ENCODE measurements at places on chromosomes 1 and 21.

- H3K27ac ChIP-seq: no peak overlapping the region
- no peak for DNase-seq
- peaks cover 16% of the 10 kb centered on the region for H3K27me3 ChIP-seq
- H3K36me3 ChIP-seq: no peaks in the 10 kb centered on the region
- no peaks in the 10 kb centered on the region for H3K4me1 ChIP-seq
- H3K4me3 ChIP-seq: no peak overlapping the region
Observed at GRCh38 chr1:20266141-20266540, 24.5 kb upstream of the VWA5B1 start.

DNA sequence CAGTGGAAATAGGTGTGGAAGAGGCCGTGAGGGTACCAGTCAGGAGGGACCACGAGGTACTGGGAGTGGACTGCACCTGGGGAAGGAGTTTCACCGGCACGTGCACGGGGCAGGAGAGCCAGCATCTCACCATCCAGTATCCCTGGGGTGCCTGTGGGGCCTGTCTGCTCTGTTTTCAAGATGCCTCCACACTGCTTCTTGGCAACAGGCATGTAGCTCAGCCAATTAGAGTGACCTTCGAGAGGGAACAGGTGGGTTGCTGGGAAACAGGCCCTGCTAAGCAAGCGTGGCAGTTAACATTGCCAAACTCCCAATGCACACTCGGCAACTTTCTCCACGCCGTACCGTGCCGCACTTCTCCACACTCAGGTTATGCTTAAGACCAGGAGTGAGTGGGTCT is 17.7 kb downstream of the KCNC4 start:
- no peaks in the 10 kb centered on the region for H3K4me1 ChIP-seq
- H3K4me3 ChIP-seq: no peak overlapping the region
- H3K36me3 ChIP-seq: peaks cover 44% of the 10 kb centered on the region
- DNase-seq: no peak
- H3K27me3 ChIP-seq: no peaks in the 10 kb centered on the region

GRCh38 chr1:180909462-180909976 is 3.2 kb upstream of the KIAA1614 start:
- DNase-seq: no peak

DNA sequence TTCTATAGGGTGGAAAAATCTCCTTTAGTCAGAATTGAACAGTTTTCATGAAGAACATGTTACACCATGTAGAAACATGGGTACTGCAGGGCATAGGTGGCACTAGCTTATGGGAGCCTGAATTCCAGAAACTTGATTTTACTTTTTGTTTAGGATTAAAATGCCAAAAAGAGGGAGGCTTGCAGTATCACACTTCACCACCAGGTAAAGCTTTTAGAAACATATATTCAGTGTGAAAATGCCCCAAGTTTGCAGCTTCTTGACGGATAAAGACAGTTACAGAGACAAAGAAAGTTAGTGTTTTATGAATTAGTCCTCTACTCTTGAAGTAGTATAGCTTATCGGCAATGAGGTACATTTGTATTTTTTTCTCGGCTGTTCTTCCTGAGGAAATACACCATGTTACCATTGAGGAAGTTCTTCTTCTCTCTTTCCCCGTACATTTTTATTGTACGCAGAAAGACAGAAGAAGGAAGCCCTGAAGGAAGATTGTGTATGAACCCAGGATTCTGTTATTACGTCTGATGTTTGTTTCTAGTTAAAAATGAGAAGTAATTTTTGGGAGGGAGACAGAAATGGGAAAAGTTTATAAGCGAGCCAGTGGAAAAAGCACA is 66.1 kb downstream of the PBX1 start:
- DNase-seq: no peak
- H3K4me3 ChIP-seq: no peak overlapping the region
- no peaks in the 10 kb centered on the region for H3K27me3 ChIP-seq
- H3K36me3 ChIP-seq: no peaks in the 10 kb centered on the region

- no peaks in the 10 kb centered on the region for H3K4me1 ChIP-seq
- DNase-seq: no peak
- no peak overlapping the region for H3K4me3 ChIP-seq
- H3K27me3 ChIP-seq: no peaks in the 10 kb centered on the region
- peaks cover 44% of the 10 kb centered on the region for H3K36me3 ChIP-seq
Observed at GRCh38 chr1:44293761-44294315, 61.2 kb downstream of the ERI3 start.

DNA sequence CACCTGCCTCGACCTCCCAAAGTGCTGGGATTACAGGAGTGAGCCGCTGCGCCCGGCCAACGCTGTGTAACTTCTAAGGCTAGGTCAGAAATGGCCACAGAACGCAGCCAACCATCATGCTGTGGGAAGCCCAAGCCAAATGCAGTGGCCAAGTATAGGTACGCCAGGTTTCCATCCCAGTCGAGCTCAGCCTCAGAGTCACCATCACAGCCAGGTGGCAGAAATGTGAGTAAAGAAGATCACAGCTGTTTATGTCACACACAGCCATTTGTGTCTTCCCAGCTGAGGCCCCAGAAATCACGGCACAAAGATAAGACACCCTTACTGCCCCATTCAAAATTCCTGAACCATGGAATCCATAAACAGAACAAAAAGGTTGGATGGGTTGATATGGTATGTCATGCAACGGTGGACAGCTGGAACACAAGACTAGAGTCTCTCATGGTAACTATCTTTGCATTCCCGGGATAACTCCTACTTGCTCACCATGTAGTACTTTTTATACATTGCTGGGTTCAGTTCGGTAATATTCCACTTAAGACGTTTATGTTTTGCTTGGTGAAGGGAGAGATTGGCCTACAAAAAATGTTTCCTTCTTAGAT is 84.3 kb downstream of the SLC45A1 start:
- H3K4me3 ChIP-seq: no peak overlapping the region
- no peaks in the 10 kb centered on the region for H3K36me3 ChIP-seq
- no peaks in the 10 kb centered on the region for H3K27me3 ChIP-seq
- DNase-seq: no peak
- peaks cover 38% of the 10 kb centered on the region for H3K4me1 ChIP-seq
- H3K27ac ChIP-seq: no peak overlapping the region

DNA sequence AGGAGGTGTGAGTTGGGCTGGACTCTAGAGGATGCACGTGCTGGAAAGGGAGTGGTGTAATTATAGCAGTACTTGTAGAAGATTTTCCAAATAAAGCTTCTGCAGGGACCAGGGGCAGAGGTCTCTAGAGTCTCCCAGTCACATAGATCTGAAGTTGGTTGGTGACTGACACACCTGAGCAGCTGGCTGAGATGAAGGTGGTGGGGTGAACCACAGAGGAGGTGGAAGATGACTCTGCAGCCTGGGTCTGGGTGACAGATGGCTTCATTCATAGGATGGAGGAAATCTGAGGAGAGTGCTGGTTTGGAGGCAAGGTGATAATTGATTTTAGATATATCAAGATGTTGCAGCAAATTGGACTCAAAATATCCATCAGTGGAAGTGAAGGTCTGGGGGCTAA is 178.9 kb upstream of the IVNS1ABP start:
- H3K4me1 ChIP-seq: no peaks in the 10 kb centered on the region
- no peak overlapping the region for H3K27ac ChIP-seq
- no peak for DNase-seq
- H3K27me3 ChIP-seq: no peaks in the 10 kb centered on the region

- no peak for DNase-seq
- H3K27me3 ChIP-seq: no peaks in the 10 kb centered on the region
- no peaks in the 10 kb centered on the region for H3K4me1 ChIP-seq
- no peak overlapping the region for H3K27ac ChIP-seq
- no peaks in the 10 kb centered on the region for H3K36me3 ChIP-seq
Observed at GRCh38 chr1:50796272-50796671, 163.8 kb downstream of the FAF1 start.

- no peaks in the 10 kb centered on the region for H3K36me3 ChIP-seq
- DNase-seq: no peak
- H3K4me1 ChIP-seq: no peaks in the 10 kb centered on the region
Observed at GRCh38 chr21:34166468-34166867, 93.1 kb downstream of the MRPS6 start.

- H3K27me3 ChIP-seq: no peaks in the 10 kb centered on the region
- H3K27ac ChIP-seq: peak overlapping the region; percentile 15
- no peaks in the 10 kb centered on the region for H3K36me3 ChIP-seq
- peaks cover 6% of the 10 kb centered on the region for H3K4me1 ChIP-seq
- H3K4me3 ChIP-seq: no peak overlapping the region
- peak; percentile 89 for DNase-seq
Observed at GRCh38 chr21:45330075-45330781, 42.5 kb upstream of the POFUT2 start.

DNA sequence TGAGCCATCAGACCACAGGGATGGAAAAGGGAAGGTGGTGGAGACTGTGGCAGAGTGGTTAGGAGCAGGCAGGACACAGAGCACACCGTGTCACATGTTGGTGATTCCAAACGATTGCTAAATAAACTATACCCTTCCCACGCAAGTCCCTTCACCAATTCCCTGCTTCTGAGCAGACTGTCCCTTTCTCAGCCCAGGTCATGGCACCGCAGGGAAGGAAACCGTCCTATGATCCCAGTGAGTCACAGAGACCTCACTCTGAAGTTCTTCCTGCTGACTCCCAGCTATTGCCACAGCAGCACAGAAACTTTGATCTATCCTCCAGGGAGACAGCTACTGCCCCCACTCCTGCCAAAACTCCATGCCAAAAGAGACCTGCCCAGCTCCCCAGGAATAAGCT is 19.2 kb downstream of the RIMS3 start:
- no peaks in the 10 kb centered on the region for H3K36me3 ChIP-seq
- DNase-seq: no peak
- H3K4me3 ChIP-seq: no peak overlapping the region
- no peaks in the 10 kb centered on the region for H3K4me1 ChIP-seq
- no peak overlapping the region for H3K27ac ChIP-seq

- H3K36me3 ChIP-seq: peaks cover 5% of the 10 kb centered on the region
- H3K4me3 ChIP-seq: no peak overlapping the region
- H3K4me1 ChIP-seq: peaks cover 20% of the 10 kb centered on the region
- no peaks in the 10 kb centered on the region for H3K27me3 ChIP-seq
- no peak overlapping the region for H3K27ac ChIP-seq
Observed at GRCh38 chr1:228136901-228137300, 3.2 kb upstream of the GUK1 start.

GRCh38 chr21:26011292-26011940 is 159.2 kb downstream of the APP start:
- H3K36me3 ChIP-seq: no peaks in the 10 kb centered on the region
- no peak for DNase-seq
- no peak overlapping the region for H3K4me3 ChIP-seq
- H3K27ac ChIP-seq: no peak overlapping the region

DNA sequence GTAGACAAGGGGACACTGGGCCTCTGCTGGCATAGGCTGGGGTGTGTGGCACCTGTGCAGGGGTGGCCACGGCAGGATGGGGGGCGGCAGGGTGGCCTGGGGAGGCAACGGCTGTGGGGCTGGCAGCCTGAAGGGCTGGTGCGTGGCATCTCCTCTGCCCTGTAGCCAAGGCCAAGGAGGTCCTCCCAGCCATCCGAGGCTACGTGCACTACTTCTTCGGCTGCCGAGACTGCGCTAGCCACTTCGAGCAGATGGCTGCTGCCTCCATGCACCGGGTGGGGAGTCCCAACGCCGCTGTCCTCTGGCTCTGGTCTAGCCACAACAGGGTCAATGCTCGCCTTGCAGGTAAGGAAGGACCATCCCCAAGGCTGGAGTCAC is 36.0 kb upstream of the LHX4 start:
- H3K4me3 ChIP-seq: no peak overlapping the region
- H3K36me3 ChIP-seq: peaks cover 99% of the 10 kb centered on the region
- H3K27ac ChIP-seq: no peak overlapping the region
- no peaks in the 10 kb centered on the region for H3K4me1 ChIP-seq
- H3K27me3 ChIP-seq: no peaks in the 10 kb centered on the region

- H3K36me3 ChIP-seq: peaks cover 30% of the 10 kb centered on the region
- no peak overlapping the region for H3K4me3 ChIP-seq
- H3K4me1 ChIP-seq: no peaks in the 10 kb centered on the region
- no peaks in the 10 kb centered on the region for H3K27me3 ChIP-seq
- no peak for DNase-seq
Observed at GRCh38 chr1:228335406-228336307, 71.0 kb downstream of the TRIM11 start.

GRCh38 chr21:37172646-37173045 is 94.5 kb downstream of the VPS26C start:
- no peaks in the 10 kb centered on the region for H3K4me1 ChIP-seq
- H3K4me3 ChIP-seq: no peak overlapping the region
- H3K27me3 ChIP-seq: no peaks in the 10 kb centered on the region
- H3K27ac ChIP-seq: no peak overlapping the region
- H3K36me3 ChIP-seq: no peaks in the 10 kb centered on the region

- H3K27me3 ChIP-seq: no peaks in the 10 kb centered on the region
- H3K36me3 ChIP-seq: no peaks in the 10 kb centered on the region
- DNase-seq: no peak
- no peak overlapping the region for H3K4me3 ChIP-seq
- H3K27ac ChIP-seq: no peak overlapping the region
Observed at GRCh38 chr1:236768601-236769000, 26.5 kb upstream of the MTR start.

GRCh38 chr1:166730299-166730888 is 108.9 kb upstream of the POGK start:
- no peaks in the 10 kb centered on the region for H3K27me3 ChIP-seq
- no peaks in the 10 kb centered on the region for H3K36me3 ChIP-seq
- H3K27ac ChIP-seq: no peak overlapping the region
- H3K4me1 ChIP-seq: no peaks in the 10 kb centered on the region
- no peak overlapping the region for H3K4me3 ChIP-seq

GRCh38 chr1:39890273-39890672 is 7.0 kb upstream of the TRIT1 start:
- H3K4me3 ChIP-seq: no peak overlapping the region
- no peak overlapping the region for H3K27ac ChIP-seq
- H3K27me3 ChIP-seq: no peaks in the 10 kb centered on the region
- H3K4me1 ChIP-seq: peaks cover 6% of the 10 kb centered on the region
- no peaks in the 10 kb centered on the region for H3K36me3 ChIP-seq
- DNase-seq: no peak

DNA sequence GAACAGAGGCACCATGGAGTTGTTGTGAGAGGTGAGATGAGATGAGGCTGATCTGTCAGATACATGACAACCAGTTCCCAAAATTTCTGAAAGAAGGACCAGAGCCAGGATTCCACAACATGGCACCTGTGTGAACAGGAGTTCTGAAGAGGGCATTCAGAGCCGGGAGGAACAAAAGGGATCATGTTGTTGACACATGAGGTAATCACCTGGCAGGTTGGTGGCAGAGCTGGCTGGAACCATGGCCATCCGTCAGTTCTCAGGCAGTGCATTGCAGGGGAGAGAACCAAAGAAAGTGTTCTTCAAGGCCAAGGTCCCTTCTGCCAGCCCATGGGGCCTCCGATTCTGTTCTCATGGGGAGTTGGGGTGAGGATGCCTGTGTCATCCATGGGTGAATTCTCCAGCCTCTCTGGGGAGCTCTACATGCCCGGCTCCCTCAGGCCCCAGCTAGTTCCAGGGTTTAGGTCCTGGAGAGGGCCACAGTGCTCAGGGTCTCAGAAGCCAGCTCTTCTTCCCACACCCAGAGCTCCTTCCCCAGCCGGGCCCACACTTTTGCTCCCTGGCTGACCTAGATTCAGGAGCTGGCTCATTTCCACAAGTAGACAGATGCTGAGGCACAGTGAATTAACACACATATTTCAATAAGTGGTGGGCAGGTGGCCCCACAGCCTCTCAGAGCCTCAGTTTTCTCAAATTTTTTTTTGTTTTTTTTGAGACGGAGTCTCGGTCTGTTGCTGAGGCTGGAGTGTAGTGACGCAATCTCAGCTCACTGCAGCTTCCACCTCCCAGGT is 49.1 kb upstream of the CTPS1 start:
- no peak for DNase-seq
- no peak overlapping the region for H3K4me3 ChIP-seq
- H3K36me3 ChIP-seq: no peaks in the 10 kb centered on the region
- H3K27ac ChIP-seq: no peak overlapping the region

Data from left lung (tissue), 14 donors.